Thyroid gland (tissue), 4 donors: ENCODE measurements at places on chromosomes 3 and 15. TPM values are rescaled to one million over a fixed set of nuclear protein-coding genes. Genes with fewer than 3 reads are reported as not detected.
A peak's percentile ranks its signal among the peaks of the same experiment; 100 is the strongest.

KIF7 gene
- 8.6 TPM for total RNA-seq

APBA2 gene
- 13.8 TPM for total RNA-seq

MYH15 gene
- total RNA-seq = not detected

GRCh38 chr3:131326307-131326706 lies 55.3 kb upstream of the NUDT16 start:
- no peak for DNase-seq

- peak; percentile 3 for DNase-seq
Observed at GRCh38 chr3:134340982-134341365, 33.3 kb downstream of the AMOTL2 start.

GRCh38 chr15:41411031-41411430 lies 5.9 kb upstream of the RTF1 start:
- no peak for DNase-seq

- no peak for DNase-seq
Observed at GRCh38 chr15:74123131-74123429, 7.3 kb upstream of the ISLR2 start.

GRCh38 chr3:56322862-56323261 lies 145.4 kb downstream of the ERC2 start:
- DNase-seq = no peak

RHCG gene
- not detected for total RNA-seq

DNA sequence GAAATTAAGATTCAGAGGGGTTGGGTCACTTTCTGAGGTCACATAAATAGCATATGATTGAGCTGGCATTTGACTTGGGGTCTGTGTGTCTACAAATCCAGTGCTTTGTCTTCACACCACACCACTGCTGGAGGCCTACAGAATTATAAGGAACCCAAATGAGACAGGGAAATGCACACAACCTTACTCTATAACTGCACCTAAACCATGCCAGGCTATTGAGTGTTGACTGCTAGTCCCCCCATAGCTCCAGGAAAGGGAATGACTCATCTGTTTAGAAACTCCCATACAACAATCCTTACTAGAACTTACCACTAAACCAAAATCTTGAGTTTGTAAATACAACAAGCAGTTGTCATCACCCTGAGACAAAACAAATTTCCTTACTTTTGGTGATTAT lies 16.9 kb upstream of the TSC22D2 start:
- DNase-seq = no peak

GRCh38 chr3:19348941-19349564 lies 200.7 kb downstream of the KCNH8 start:
- DNase-seq = no peak
